Left cardiac atrium (tissue), 4 donors: ENCODE measurements at places on chromosomes 4 and X. TPM values are rescaled to one million over a fixed set of nuclear protein-coding genes. Genes with fewer than 3 reads are reported as not detected.

CLOCK gene
- 33.5 TPM for total RNA-seq

SATL1 gene
- total RNA-seq: 0.10 TPM

HELT gene
- total RNA-seq: not detected

F8A3 gene
- not detected for total RNA-seq

IL2 gene
- total RNA-seq: not detected

SPANXC gene
- total RNA-seq: not detected

FAM133A gene
- 0.06 TPM for total RNA-seq

DNA sequence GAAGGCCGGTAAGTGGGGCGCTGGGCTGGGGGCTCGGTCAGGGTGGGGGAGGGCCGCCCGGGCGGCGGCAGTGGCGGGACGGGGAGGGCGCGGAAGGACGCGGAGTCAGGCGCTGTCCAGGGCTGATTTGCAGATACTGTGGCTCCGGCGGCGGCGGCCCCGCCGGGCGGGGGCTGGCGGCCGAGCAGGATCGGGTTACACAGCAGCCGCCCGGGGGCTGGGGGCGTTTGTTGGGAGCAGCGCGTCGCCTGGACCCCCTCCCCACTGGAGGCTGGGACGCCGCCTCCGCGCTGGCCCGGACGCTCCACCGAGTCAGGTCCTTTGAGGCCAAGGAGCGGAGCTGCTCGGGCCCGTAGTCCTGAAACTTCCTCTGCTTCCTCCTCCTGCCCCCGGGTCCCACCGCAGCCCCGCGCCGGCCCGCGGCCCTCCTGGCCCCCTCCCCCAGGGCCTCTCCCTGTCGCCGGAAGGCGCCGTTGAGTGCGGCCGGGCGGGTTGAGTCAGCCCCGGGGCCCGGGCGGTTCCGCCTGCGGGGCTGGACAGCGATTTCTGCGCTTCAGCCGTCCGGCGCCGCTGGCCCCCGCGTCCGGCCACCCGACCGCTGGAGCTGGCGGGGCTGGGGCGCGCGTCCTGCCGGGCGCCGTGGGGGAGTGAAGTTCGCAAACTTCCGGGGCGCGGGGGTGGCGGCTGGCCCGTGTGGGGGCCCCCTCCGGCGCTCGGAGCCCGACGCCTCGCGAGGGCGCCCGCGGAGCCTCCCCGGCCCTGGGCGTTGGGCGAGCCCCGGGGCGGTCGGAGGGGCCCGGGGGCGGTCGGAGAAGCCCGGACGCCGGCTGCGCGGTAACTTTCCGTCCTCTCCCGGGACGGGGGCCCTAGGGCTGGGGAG, 746 bp downstream of the REST start:
- DNase-seq: peak; percentile 72

- no peak for DNase-seq
These were observed 34.1 kb downstream of the DLG3 start for GRCh38 chrX:70478526-70479245.

DNA sequence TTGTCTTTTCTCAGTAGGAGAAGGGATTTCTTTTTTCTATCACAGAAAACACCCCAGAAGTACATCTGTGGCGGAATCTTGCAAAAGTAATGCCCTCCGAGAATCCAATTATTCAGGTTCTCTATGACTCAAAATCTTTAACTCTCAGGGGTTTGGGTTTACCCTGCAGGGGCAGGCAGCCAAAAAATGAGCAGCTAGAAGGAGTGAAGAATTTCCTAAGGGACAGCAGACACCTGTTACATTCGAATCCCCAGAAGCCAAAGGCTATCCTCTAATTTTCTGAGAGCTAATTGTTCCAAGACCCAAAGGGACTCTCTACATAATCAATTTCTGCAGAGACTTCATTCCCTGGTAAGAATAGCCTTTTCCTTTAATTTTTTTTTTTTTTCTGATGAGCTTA, 27.5 kb upstream of the CBR4 start:
- DNase-seq: no peak

GRCh38 chrX:150352581-150352980, 10.5 kb upstream of the MAMLD1 start:
- no peak for DNase-seq

- no peak for DNase-seq
These were observed 4.8 kb downstream of the FRMPD3 start for GRCh38 chrX:107454302-107454701.

DNA sequence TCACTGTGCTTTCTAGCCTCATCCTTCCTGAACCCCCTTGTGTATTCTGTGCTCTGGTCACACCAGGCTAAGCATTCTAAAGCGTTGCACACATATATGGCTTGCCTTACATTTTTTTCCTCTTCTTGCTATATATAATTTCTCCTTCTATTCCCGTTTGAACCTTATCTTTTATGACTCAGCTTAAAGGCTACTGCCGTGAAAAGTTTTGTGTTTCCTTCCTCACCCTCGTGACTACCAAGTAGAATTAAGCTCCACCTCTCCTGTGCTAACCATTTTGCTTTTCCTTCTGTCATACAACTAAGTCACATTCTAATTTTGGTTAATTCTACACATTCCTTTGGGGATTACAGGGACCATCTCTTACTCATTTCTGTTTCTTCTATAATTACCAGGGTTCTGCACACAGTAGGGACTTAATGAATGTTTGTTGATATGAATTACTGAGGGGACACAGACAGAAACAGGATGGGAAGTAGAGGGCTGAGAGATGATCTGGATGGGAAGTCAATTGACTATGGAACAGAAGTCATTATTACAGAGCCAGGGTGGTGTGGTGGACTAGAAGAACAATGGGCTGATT, 67.1 kb downstream of the DOCK11 start:
- no peak for DNase-seq
